ENCODE measurements at places on chromosomes 16 and 17. TPM values are rescaled to one million over a fixed set of nuclear protein-coding genes. Genes with fewer than 3 reads are reported as not detected.

- H3K4me3 ChIP-seq = no peak overlapping the region
- no peaks in the 10 kb centered on the region for H3K4me1 ChIP-seq
- H3K27me3 ChIP-seq = no peaks in the 10 kb centered on the region
- H3K36me3 ChIP-seq = peaks cover 30% of the 10 kb centered on the region
- DNase-seq = no peak
Measured at GRCh38 chr16:4338712-4339299, 12.3 kb downstream of the PAM16 start.

DNA sequence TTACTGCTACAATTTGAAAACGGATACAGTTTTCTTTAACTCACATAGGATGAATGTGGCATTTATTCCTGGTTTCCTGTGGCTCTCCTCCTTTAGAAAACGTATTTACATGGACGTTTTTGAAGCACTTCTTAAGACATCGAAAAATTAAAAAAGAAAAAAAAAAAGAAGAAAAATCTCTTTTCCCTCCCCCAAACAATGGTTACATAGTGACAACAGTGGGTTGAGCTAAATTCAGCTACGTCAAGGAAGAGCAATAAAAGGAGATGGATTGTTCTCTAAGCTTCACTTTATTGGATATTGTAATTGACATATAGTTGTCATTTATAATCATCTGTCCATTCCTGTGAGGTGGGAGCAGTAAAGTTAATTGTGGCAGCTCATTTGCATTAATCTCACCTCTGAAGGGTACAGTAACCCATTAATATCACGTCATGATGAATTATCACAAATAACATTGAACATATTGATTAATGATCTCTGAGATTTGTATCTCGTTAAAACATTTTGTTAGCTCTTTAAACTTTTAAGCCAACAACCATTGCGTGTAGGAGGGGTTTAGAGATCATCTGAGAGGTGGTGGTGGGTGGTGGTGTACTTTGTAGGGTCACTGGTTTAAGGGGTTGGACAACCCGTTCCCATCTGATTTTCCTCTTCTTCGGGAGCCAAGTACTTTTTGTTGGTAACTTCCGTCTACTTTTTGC, 184.2 kb downstream of the WWOX start:
- no peak for DNase-seq
- H3K4me1 ChIP-seq = no peaks in the 10 kb centered on the region
- H3K4me3 ChIP-seq = no peak overlapping the region
- H3K27me3 ChIP-seq = no peaks in the 10 kb centered on the region

DNA sequence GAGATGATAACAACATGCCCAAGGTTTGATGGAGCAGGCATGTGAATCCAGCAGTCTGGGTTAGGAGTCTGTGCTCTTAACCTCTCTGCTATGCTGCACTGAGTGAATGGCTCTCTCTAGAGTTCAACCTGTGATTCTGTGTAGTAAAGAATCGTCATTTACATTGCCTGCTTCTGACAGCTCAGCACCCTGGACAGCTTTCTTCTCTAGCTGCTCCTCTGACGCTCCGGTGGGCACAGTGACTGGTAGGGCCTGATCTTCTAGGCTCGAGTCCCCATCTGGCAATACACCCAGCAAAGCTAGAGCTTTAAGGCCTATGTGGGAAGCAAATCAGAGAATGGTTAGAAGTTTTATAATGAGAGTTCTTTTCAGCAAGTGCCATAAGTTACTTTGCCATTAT, 85.3 kb upstream of the ATP2A3 start:
- peaks cover 24% of the 10 kb centered on the region for H3K4me1 ChIP-seq
- no peak overlapping the region for H3K4me3 ChIP-seq
- peaks cover 78% of the 10 kb centered on the region for H3K36me3 ChIP-seq

DNA sequence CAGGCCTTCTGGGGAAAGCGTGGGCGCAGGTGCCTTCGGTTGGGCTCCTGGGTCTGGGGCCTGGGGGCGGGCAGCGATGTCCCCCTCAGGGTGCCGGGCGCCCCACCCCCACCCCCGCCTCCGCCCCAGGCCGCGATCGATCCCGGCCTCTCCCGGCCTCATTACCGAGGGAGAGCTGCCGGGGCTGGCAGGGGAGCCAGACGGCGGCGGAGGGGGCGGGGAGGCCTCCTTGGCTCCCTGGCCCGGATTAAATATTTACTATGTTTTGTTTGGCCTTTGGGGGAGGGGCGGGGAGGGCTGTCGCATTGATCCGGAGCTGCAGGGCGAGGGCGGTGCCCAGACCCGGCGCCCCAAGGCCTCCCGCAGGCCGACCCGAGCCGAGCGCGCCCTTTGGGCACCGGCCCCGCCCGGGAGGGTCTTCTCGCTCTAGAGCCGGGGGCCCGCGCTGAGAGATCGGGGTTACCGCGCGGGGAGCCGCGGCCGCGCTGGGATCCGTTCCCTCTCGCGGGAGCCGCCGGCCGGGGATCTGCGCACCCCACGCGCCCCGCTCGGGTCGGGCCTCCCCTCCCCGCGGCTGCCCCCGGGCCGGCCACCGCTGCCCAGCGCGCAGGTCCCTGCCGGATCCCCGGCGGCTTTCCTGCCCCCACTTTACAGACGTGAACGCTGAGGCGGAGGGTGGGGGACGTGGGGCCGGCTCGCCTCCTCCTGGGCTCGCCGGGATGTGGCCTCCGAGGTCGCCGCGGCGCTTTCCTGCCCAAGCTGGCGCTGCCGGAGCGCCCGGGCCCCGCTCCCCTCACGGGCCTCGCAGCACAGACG, 27.0 kb downstream of the RTN4RL1 start:
- no peak for DNase-seq
- no peak overlapping the region for H3K27ac ChIP-seq
- H3K36me3 ChIP-seq = no peaks in the 10 kb centered on the region
- no peaks in the 10 kb centered on the region for H3K4me1 ChIP-seq
- peaks cover 65% of the 10 kb centered on the region for H3K27me3 ChIP-seq
- peak overlapping the region; percentile 5 for H3K4me3 ChIP-seq

DNA sequence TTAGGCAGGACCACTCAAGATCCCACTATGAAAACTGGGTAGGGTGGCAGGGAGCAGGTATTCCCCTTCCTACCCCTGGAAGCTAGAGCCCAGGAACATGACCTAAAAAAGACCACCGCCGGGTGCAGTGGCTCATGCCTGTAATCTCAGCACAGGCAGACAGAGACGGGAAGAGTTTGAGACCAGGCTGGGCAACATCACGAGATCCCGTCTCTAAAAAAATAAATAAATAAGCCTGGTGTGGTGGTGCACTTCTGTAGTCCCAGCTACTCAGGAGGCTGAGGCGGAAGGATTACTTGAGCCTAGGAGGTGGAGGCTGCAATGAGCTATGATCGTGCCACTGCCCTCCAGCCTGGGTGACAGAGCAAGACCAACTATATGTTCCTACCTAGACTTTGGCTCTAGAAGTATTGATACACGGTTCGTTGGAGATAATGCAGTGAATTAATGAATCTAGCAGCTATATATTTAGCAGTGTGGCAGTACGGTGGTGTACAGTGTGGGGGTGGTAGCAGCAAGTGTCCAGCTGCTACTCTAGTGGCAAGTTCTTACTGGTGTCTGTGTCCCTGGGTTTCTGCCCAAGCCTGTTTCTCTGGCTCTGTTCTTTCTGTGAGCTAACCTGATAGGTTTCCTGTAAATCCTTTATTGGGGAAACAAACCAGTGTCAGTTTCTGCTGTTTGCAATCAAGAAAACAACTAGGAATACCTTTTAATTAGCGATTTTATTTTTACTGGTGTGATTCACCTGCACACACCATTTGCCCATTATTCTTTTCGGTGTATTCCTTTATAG, 3.3 kb upstream of the USP31 start:
- peaks cover 8% of the 10 kb centered on the region for H3K27me3 ChIP-seq
- no peak overlapping the region for H3K27ac ChIP-seq
- H3K36me3 ChIP-seq = no peaks in the 10 kb centered on the region

DNA sequence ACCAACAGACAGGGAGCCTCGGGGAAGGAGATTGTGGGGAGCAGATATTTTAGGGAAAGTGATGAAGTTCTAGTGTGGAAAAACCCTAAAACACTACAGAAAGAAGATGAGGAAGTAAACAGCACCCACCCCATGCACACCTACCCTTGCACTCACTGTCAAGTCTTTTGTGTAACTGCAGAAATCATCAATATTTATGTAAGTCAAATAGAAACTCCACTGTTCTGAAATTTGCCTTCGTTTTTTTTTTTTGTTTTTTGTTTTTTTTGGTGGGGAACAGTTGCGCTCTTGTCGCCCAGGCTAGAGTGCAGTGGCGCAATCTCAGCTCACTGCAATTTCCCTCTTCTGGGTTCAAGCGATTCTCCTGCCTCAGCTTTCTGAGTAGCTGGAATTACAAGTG, 273.4 kb downstream of the CPPED1 start:
- no peak overlapping the region for H3K27ac ChIP-seq
- no peak for DNase-seq
- H3K4me3 ChIP-seq = no peak overlapping the region
- H3K36me3 ChIP-seq = no peaks in the 10 kb centered on the region
- H3K4me1 ChIP-seq = peaks cover 33% of the 10 kb centered on the region

- H3K4me1 ChIP-seq = no peaks in the 10 kb centered on the region
- H3K27me3 ChIP-seq = no peaks in the 10 kb centered on the region
- no peaks in the 10 kb centered on the region for H3K36me3 ChIP-seq
- H3K4me3 ChIP-seq = no peak overlapping the region
- DNase-seq = no peak
- H3K27ac ChIP-seq = no peak overlapping the region
Measured at GRCh38 chr17:22462461-22462860, 770.1 kb downstream of the KCNJ18 start.

The DOC2B gene
- total RNA-seq = 0.05 TPM

The PPP1R27 gene
- not detected for total RNA-seq
